ENCODE measurements at places on chromosomes 16 and 17.

DNA sequence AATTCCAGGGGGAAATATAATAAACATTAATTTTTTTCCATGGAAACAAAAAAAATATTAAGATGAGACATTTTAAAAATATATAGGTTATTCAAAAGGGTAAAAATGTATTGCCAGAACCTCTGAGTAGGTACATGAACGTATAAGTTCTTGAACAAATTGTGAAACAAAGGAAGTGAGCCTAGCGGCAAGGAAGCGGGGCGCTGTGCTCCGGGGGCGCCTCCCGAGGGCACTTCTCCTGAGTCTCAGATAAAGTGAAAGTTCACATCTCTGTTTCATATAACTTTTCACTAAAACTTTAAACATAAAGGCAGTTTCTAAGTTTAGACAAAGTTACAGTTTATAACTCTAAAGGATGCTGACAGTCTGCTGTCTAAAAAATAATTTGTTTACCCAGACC is 52.3 kb downstream of the TNRC6C start:
- DNase-seq, result no peak

DNA sequence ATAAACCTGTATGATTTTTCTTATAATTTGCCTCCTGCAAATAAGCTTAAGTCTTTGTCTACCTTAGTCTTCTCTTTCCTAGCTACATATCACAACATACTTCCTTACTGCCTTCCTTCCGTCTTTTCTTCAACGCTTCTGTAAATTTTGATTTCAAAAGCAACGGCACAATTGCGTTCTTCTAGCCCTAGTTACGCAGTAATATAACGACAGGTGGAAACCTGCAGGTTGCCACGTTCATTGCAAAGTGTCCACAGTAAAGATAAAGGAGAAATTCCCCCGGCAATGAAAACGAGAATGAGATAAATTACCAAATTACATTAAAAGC is 546 bp upstream of the PSMD7 start:
- DNase-seq, result no peak

GRCh38 chr17:21285164-21286065 is 904 bp downstream of the MAP2K3 start:
- no peak for DNase-seq

GRCh38 chr16:67847064-67847861 is at the start of gene CENPT:
TSS of gene CENPT (minus strand) at chr16:67847693. CDS start at chr16:67833859, 13,834 bp downstream.
- no peak for DNase-seq

GRCh38 chr16:23711785-23712184 is 1.2 kb downstream of the ERN2 start:
- DNase-seq, result no peak

GRCh38 chr16:9061358-9061813 is 30.1 kb upstream of the HAPSTR1 start:
- no peak for DNase-seq

- DNase-seq, result no peak
These were observed 47.7 kb upstream of the XYLT1 start for GRCh38 chr16:17518441-17518840.

DNA sequence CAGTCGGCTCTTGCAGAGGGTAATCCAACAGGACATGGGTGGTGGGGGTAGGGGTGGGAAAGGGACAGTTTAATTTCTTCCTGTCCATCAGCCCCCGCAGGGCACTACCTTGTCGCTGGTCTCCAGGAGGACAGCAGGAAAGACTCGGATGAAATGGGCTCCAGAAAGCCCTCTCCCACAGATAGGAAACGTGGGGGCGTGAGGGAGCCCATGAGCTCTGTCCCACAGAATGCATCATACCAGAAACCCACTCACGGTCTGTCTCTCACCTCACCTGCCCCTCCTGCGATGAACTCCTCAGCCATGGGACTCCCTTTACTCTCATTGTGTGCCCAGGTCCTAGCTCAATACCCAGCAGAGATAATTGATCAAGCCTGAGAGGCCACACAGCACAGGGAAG is 240.1 kb downstream of the GSG1L start:
- DNase-seq, result no peak

DNA sequence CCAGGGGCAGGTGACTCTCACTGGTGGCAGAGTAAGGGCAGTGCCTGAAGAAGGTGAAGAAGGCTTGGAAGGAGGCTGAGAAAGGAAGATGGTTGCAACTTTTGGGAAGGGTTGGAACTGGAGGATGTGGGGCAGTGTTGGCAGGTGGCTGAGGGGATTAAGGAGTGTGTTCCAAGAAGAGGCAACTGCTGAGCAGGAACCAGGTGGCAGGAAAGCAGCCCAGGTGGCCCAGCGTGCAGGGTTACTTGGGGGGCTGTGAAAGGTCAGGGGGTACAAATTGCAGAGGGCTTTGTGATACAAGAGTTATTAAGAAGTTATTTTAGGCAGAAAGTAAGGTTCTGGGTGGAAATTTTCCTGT is 28.6 kb downstream of the WSCD1 start:
- no peak for DNase-seq

DNA sequence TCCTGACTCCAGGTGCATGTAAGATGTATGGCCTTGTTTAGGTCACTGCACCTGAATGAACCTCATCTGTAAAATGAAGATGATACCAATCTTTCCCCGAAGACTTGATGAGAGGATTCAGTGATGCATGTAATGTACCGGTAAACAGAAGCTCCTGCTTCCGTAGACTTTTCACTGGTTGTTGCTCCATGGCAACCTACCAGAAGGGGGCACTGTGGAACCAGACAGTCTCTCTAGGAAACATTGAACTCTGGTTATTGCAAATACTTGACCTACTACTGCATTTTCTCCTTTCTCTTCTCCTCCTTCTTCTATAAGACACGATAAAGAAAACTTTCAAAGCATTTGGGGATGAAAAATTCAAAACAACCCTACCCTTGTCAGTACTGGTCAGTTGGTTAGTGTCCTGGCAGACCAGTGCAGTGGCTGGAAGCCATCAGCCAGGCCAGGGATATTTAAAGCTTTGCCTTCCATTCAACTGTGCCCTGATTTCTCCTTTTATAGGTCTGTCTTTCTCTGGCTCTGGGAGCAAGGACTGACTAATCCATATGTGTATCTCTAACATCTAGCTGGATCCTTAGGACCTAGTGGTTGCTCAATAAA is 667.4 kb upstream of the SALL1 start:
- DNase-seq, result no peak

- DNase-seq, result no peak
These were observed 81.8 kb downstream of the SPACA3 start for GRCh38 chr17:33073416-33073815.

DNA sequence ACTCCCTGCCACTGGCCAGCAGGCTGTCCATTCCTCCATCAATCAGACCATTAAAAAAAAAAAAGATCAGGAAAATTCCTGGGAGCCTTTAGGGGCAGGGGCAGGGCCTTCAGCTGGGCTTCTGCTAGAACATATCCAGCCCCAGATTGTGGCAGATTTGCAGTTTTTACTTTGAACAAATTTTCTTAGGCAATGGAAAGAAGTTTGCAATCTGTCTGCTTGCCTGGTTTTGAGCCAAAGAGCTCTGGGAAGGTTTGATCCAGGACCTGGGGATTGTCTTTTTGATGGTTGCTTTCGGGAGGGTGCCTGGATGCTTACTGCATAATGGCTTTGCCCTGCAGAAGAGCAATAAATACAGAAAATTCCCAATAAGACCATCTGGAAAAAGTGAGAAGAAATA is 145.9 kb downstream of the SHISA9 start:
- DNase-seq, result no peak

DNA sequence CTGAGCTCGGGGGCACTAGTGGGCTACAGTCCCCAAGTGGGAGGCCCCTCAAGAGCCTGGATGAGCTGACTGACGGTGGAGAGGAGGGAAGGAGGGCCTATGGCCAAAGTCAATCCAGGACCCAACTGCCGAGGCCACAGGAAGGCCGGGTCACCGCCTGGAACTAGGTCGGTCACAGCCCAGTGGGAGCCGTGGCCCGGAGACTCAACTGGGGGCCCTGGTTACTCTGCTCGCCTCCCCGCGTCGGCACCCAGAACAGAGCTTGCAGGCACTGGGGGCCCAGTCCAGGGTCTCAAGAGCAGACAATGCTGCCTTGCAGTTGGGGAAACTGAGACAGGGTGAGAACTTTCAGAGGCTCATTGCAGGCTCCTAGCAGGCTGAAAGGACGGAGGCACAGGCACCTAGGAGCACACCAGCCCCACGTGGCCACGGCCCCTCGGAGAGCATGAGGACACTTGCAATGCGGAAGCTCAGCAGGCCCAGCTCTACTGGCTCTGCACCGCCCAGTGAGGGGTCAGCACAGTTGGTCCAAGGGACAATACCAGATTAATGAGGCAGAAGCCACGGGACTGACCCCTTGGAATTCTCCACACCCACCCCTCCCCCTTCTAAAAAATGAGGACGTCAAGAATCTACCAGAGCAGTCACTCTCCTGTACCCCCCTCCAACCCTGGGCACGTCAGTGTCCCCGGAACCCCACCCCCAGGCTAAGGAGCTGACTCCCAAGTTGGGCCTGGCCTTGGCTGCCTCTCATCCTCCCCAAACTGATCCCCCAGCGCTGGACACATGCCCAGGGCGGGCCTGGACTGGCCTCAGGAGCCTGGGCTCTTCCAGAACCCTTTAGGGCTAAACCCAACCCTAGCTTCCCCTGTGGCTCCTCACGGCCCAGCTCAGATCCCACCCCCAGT is 2.2 kb downstream of the HS3ST6 start:
- DNase-seq, result no peak

- DNase-seq, result no peak
These were observed 19.0 kb upstream of the CPHXL start for GRCh38 chr16:75745242-75745641.

Measured in stimulated activated CD4-positive, alpha-beta T cell treated with anti-CD3 and anti-CD28 coated beads, Interleukin-4, amount 100 ng/mL, for 24 hours (primary cell).